ENCODE measurements at places on chromosomes 3 and 15.

DNA sequence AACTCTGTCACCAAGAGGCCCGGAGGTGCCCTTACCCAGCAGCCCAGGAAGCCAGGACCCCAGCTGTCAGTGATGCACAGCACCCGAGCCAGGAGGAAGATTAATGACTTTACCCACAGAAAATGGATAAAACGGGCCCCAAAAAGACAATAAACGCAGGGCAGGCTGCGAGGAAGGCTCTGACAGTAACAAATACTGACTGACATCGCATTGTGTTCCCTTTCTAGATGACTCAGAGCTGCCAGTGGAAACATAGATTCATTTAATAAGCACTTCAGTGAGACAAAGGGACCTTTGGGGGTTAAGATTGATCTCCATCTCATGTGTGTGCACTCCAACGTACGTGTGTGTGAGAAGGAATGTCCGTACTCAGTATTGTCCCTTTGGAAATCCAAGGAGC lies 225.3 kb upstream of the PPP2R3A start:
- DNase-seq = no peak

DNA sequence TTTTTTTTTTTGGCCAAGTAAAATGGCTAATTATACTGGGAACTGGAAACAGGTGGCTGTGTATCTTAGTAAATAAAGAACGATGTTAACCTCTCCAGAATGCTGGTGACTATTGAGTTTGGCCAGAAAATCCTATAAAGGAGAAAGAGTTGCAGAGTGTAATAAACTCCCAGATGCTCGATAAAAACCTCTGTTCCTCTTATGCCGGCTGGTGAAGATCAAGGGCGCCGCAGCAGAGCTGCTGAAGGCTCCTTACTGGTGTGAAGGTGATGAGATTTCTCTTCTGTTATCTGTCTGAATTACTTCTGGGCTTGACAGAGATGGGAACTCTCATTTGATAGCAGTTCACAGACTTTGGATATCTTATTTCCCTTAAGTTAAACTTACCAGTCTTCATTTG lies 104.6 kb downstream of the PTPRG start:
- DNase-seq = no peak

- DNase-seq = no peak
Observed at GRCh38 chr15:89975482-89976245, 25.5 kb upstream of the ZNF710 start.

DNA sequence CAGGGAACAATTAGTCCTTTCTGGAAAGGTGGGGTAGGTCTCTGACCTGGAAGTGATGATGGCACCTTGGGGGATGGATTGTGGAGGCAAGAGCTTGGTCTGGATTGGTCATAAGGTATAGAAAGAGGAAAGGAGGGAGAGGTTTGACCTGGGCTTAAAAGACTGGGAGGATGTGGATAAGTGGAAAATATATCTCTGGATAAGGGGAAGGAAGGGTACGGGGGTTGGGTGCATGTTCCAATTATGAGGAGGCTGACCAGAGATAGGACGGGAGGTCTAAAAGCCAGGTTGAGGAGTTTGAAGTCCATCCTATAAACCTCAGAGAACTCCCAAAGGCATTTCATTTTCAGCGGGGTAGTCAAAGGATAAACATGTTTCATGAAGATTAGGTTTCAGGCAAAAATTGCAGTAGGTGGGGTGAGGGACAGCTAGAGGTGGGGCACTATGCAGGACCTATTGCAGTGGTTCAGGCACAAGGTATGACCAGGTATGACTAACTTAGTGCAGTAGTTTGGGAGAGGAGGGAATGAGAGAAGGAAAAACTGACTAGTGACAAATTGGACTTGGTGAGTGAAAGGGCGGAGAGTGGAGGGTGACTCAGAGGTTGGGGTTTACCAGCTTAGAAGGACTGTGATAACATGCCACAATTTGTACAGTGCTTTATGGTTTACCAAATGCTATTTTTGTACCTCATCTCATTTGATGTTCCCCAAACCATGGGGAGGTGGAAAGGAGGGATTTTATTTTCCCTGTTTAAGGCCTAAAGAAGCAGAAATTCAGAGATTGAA lies 10.7 kb downstream of the PDE8A start:
- no peak for DNase-seq

Data from left cardiac atrium (tissue), 4 donors.